ENCODE measurements at places on chromosomes 7 and 10. TPM values are rescaled to one million over a fixed set of nuclear protein-coding genes. Genes with fewer than 3 reads are reported as not detected.
A peak's percentile ranks its signal among the peaks of the same experiment; 100 is the strongest.

DNA sequence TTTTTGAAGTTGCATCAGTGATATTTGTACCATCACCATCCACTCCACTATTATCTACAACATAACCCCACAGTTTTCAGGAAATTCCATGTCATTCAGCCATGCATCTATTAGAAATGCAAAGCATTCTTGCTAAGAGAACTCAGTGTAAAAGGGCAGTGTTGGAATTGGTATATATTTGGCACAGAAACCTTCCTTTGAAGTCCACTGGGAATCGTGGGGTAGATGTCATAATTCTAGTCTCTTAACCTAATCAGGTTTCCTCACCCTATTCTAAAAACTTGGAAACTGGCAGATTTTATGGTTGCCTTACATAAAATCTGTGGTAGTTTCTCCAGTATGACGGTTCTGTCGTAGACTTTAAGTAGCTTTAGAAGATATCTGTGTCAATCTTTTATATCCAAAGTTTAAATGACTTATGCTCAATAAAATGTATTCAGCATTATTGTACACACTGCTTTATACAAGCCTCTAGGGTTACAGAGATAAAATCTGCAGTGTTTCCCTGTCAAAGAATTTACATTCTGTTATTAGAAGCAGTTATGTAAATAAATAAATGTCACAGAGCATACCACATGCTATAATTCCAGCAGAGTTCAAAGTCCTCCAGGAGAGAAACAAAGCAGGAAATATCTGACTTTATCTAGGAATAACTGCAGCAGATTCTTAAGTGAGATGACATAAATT is 704.4 kb upstream of the CELF2 start:
- DNase-seq: no peak

GRCh38 chr10:128487517-128487916 is 361.3 kb upstream of the MKI67 start:
- no peak for DNase-seq

DNA sequence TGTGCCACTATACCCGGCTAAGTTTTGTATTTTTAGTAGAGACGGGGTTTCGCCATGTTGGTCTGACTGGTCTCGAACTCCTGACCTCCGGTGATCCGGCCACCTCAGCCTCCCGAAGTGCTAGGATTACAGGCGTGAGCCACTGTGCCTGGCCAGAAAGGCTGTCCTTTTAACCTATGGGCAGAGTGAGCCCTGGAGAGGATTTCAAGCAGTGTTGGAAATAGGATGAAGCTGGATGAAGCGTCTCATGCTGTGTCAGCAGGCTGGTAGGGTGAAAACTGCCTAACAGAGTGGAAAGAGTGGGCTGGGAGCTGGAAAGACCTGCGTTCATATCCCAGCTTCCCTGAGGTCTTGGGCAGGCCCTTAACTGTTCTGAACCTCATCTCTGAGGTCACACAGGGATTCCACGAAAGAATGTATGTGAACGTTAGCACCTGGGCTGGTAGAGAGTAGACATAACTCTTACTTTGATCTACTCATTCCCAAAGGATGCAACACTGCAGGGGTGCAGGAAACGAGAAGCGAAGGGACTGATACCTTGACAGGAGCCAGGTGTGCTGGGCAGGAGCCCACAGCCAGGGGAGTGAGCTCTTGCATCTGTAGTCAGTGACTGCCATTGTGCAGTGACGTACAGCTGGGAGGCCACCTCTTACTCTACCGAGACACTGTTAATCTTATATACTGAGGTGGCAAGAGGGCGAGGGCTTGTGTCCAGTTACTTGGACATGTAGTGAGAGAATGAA is 34.1 kb downstream of the WBP1L start:
- no peak for DNase-seq

DNA sequence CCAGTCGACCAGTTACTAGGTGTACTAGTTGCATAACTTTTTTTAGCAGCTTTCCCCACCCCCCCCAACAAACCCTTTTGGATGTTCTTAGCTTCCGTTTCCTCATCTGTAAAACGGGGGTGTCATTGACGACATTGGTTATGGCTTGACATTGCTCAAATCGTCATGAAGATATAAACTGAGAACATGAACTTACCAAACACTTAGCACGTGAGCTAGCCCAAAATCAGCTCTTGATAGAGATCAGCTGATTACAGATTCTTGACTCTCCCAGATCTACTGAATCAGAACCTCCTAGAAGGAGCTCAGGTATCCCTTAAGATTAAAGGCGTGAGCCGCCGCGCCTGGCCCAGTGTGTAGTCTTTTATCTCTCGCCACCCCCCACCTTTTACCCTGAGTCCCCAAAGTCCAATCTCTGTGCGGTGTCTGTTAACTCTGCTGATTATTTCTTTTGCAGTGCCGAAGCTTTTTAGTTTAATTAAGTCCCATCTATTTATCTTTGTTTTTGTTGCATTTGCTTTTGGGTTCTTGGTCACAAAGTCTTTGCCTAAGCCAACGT is 1.0 kb upstream of the GNA12 start:
- no peak for DNase-seq

DNA sequence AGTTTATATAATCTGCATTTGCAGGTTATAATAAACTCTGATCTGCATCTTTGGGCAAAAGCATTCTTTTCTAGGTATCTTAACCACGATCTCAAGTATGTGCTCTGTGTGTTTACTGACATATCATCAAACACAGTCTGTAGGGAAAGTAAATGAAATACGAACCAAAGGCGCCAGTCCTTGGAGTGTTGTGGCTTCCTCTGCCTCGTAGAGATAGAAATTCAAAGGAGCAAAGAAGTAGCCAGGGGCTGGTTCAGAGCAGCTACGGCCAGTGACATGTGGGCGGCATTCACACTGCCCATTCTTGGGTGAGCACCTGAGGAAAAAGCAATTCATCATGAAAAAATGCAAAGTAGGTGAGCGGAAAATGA is 38.7 kb downstream of the LAMB4 start:
- peak; percentile 45 for DNase-seq

The METTL27 gene
- total RNA-seq: 0.35 TPM

DNA sequence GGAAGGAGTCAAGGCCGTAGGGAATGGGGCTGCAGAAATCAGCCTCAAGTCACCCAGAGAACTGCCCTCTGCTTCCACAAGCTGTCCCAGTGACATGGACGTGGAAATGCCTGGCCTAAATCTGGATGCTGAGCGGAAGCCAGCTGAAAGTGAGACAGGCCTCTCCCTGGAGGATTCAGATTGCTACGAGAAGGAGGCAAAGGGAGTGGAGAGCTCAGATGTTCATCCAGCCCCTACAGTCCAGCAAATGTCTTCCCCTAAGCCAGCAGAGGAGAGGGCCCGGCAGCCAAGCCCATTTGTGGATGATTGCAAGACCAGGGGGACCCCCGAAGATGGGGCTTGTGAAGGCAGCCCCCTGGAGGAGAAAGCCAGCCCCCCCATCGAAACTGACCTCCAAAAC is 50.2 kb upstream of the PDCD4 start:
- DNase-seq: no peak

Measured in PC-3 (cell line).